ENCODE measurements at places on chromosomes 11 and 22.

- DNase-seq: no peak
These were observed 802.8 kb downstream of the BRD1 start for GRCh38 chr22:49024775-49025440.

- peak; percentile 93 for DNase-seq
These were observed at the start of gene IFTAP for GRCh38 chr11:36594316-36594989. Gene IFTAP, plus strand, starts transcription at chr11:36594502. Its CDS starts 15,602 bp downstream, at chr11:36610104.

DNA sequence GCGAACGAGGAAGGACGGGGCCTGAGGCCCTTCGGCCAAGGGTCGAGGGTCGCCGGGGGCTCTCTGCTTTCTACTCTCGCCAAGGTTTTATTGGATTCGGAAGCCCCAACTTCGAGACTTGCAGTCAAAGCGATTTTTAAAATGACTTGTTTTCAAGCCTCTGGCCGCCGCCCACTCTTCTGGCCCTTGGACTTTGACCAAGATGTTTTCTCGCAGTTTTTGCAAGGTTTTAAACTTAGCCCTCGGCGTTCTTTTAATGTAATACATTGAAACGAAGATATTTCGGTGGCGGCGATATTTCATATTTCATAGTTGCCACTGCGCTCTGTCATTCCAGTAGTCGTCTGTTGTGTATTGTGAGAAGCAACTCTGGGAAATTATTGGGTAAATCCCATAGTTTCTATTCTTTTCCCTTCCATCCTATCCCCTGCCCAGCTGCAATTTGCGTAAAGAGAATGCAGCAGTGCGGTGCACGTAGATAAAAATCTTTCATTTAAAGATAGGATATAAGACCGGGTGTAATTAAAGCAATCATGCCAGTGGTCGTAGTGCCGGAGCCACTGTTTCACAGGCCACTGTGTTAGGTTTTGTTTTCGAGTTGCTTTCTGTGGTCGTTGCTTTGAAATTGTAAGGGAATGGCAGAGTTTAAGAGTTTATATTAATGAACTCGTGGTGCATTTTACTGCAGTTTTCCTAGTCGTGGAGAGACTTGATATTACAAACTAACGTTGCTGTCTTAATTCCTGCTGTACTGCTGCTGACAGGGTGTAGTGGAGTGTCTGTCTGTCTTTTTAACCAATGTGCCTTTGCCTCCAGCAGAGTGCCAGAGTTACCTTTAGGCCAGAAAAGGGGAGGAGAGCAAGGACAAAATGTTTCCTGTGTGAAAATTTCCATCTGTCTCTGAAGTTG is 702 bp downstream of the BIRC2 start:
- DNase-seq: peak; percentile 44

DNA sequence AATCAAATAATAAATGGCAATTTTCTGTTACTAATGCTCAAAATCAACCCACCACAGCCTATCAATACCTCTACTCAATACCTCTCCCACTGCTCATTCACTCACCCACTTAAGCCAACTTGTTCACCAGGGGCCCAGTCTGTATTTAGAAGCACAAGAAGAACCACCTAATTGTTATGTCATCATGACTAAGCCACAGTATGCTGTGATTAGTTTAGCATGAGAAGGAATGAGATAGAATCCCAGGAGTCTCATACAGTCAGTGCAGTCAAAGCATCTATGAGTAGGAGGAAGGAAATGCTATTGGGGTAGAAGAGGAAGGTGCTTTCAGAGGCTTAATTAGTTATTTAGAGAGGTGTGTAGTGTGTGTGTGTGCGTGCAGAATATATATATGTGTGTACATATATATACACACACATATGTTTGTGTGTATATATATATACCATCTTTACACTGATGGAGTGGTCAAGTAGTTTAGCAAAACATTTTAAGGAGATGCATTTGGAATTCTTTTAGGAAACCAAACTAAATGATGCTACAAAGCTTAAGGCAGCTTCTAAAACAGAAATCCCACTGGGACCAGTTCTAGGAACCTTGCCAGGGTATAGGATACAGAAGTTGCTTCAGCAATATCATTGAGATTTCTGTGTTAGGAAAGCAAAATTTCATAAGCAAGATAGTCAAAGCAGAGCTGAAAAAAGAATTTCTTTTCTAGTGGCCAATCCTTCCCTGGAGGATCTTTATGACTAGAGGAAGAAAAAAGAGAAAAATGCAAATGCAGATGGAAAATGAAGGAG is 27.5 kb downstream of the KCNA4 start:
- peak; percentile 63 for DNase-seq

DNA sequence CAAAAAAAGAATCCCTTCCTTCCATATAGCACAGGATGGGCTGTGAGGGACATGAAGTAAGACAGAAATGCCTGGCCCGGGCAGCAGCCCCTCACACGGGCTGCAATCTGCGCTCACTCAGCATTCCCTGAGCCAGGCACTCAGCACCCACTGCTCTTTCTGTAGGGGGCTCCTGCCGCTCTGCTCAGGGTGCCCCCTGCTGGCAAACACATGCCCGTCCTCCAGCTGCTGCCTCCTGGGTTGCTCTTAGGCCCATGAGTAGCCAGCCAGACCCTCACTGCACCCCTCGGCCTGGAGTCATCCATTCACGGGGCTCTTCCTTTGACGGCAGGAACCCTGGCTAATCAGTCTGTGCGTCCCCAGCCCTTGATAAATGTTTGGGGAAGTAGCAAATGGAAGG is 6.9 kb downstream of the MCAT start:
- DNase-seq: no peak

DNA sequence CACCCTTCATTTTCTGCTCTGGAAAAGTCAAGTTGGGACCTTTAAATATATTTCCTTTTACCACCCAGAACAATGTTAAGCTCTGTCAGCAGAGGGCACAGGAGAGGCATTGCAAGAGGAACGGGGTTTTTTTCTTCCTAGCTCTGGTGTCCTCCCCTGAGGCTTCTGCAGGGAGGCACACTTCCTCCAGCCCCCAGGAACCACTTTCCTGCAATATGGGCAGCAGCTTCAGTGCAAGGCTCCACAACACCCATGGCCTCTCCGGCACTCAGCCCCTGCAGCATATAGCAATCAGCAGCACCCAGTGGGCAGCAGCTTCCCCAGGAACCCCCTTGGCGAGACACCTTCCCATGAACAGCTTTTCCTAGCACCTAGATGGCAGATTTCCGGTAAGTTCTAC is 101.4 kb downstream of the SYT9 start:
- peak; percentile 50 for DNase-seq

DNA sequence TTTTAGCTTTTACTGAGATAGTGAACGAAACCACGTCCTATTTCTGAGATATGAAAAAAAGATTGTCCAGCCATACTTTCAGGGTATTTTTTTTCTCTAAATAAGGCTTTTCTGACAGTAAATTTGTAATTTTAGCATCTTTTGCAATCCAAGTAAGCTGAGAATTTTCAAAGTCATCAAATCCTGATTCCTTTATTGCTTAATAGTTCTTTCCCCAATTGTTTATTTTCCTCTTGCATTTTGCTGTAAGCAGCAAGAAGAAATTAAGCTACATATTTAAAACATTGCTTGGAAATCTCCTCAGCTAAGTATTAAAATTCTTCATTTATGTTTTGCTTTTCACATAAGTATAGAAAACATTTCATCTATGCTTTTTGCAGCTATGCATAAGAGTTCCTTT is 493.3 kb upstream of the CCDC179 start:
- DNase-seq: no peak

- no peak for DNase-seq
These were observed 25.5 kb downstream of the PTPRJ start for GRCh38 chr11:48005831-48006270.

GRCh38 chr11:67027483-67027930 is 4.6 kb downstream of the SYT12 start:
- DNase-seq: peak; percentile 23

- no peak for DNase-seq
These were observed 90.9 kb downstream of the RRAS2 start for GRCh38 chr11:14267861-14268635.

DNA sequence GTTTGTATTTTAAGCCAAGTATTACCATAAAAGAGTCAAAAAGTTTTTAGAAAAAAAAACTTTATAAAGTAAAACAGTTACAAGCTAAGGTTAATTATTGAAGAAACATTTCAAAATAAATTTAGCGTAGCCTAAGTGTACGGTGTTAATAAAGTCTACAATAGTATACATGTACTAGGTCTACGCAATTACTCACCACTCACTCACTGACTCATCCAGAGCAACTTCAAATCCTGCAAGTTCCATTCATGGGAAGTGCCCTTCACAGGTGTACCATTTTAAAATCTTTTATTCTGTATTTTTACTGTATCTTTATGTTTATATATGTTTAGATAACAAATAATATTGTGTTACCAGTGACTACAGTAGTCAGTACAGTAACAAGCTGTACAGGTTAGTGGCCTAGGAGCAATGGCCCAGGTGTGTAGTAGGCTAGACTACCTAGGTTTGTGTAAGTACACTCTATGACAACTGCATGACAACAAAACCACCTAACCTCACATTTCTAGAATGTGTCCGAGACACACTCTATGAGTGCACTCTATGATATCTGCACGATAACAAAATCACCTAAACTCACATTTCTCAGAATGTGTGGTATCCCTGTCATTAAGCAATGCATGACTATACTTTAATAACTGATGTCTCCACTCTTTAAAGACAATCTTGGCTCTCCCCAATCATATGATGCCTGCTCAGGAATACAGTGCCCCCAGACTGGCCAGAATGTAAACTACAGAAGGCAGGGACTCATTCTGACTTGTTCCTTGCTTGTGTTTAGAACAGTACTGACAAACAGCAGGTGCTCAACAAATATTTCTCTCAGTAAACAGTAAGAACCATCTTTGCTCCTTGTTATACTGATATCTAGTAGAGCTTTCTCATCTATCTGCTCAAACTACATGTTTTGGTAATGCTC is 21.2 kb downstream of the KMT5B start:
- peak; percentile 77 for DNase-seq

DNA sequence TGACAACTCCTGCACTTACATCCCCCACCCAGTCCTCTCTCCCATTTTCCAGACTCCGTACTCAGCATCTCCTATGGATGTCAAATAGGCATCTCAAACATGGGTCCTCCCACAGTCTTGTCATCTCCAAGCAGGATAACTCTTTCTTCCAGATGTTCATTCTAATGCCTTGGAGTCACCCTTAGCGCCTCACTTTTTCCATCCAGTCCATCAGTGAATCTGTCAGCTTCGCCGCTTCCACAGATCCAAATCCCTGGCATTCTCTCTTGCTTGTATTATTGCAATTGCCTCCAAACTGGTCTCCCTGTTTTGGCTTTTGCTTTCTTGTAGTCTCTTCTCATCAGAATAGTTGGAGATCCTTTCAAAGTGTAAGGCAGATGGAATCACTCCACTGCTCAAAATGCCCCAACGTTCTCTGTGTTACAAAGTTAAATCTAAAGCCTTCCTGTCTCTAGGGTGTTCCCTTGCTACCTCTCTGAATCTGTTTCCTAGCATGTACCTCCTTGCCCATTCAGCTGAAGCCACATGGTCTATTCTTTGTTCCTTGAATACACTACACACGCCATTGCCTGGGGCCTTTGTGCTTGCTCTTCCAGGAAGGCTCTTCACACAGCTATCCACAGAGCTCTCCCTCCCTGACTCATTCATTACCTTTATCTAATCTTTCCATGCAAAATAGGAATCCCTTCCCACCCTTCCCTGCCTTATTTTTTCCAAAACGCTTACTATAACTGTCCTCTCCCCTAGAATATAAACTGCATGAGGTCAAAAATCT is 64.8 kb downstream of the UBASH3B start:
- peak; percentile 70 for DNase-seq

GRCh38 chr22:43434275-43434927 is 22.6 kb downstream of the MPPED1 start:
- DNase-seq: no peak

- no peak for DNase-seq
These were observed 258.3 kb upstream of the B3GAT1 start for GRCh38 chr11:134670247-134670782.

GRCh38 chr11:89125298-89125697 is 52.4 kb upstream of the TYR start:
- no peak for DNase-seq

GRCh38 chr11:66910669-66911068 is 47.5 kb downstream of the PC start:
- DNase-seq: no peak

GRCh38 chr11:64000740-64001483 is 14.7 kb downstream of the OTUB1 start:
- no peak for DNase-seq

DNA sequence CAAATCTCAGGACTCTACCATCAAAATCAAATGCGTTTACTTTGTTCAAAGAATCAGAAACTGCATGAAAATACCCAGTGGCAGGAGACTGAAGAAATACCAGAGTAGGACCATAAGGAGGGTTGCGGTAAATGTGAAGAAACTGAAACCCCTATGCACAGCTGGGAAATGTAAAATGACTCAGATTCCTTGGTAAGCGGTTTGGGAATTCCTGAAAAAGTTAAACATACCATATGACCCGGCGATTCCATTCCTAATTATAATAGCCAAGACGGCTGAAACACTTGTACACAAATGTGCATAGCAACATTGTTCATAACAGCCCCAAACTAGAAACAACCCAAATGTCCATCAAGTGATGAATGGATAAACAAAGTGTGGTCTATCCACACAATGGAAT is 114.1 kb upstream of the GRAMD1B start:
- no peak for DNase-seq

Data from bronchial epithelial cell (primary cell).